ENCODE measurements at places on chromosomes 11 and 22.

DNA sequence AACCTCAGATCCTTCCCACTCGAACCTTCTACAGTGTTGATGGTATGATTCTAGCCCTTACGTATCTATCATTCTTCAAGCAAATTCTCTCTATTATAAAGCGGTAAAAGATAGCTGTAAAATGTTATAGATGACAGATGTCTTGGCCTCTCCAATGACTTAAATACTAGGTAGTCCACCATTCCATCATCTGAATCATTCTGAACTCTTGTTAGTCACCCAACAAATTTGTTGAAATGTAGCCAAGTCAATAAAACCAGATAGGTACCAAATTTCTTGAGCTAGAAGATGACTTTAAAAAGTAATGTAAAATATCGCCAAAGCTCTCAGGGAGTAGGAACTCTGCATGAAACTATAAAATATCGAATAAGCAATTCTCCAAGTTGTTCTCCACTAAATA lies 32.6 kb upstream of the PICALM start:
- peak; percentile 72 for DNase-seq

DNA sequence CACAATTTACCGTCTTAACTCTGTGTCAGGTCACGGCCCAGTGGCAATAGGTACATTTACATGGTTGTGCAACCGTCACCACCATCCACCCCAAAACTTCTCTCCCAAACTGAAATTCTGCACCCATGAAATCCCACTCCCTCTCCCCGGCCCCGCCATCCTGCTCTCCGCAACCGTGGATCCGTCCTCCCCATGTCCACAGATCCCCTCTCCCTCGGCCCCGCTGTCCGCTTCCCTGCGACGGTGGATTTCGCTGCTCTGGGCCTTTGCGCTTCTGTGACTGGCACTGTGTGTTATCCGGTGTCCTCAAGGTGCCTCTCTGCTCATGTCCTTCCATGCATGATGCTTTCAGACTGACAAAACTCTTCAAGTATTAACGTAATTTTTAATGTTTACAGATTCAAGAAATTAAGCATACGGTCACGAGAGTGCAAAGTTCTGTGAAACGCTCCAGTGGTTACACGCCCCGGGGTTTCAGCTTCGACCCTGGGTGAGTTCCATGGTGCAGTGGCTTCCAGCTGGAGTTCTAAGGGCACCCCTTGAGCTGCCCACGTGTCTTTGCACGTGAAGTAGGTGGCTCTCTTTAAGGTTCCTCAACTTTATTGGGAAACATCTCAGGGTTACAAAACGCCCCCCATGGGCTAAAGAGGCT lies 76.4 kb downstream of the KCNQ1 start:
- no peak for DNase-seq

GRCh38 chr22:44964722-44965078 lies 45.1 kb downstream of the PHF21B start:
- no peak for DNase-seq

DNA sequence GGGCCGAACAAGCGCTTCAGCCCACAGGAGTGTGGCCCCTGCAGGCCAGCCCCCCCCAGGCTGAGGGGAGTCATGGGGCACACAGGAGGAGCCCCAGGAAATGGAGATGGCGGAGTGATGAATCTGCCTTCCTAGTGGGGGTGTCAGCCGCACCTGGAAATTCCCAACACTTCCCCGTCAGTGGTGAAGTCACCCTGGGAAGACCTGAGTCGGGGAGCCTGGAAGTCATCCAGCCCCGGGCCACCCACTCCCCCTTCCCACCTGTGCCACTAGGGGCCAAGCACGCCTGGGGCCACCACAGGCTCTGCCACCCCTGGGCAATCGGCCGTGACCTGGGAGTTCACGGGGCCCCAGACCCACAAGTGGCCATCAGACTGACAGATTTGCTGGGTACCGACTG lies 12.6 kb downstream of the WNT7B start:
- DNase-seq: no peak

DNA sequence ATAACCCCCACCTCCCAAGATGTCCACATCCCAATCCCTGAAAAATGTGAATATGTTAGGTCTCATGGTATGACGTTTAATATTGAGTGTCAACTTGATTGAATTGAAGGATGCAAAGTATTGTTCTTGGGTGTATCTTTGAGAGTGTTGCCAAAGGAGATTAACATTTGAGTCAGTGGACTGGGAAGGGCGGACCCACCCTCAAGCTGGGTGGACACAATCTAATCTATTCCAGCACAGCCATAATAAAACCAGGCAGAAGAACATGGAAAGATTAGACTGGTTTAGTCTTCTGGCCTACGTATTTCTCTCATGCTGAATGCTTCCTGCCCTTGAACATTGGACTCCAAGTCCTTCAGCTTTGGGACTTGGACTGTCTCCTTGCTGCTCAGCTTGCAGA lies 315.5 kb downstream of the GUCY1A2 start:
- DNase-seq: no peak

DNA sequence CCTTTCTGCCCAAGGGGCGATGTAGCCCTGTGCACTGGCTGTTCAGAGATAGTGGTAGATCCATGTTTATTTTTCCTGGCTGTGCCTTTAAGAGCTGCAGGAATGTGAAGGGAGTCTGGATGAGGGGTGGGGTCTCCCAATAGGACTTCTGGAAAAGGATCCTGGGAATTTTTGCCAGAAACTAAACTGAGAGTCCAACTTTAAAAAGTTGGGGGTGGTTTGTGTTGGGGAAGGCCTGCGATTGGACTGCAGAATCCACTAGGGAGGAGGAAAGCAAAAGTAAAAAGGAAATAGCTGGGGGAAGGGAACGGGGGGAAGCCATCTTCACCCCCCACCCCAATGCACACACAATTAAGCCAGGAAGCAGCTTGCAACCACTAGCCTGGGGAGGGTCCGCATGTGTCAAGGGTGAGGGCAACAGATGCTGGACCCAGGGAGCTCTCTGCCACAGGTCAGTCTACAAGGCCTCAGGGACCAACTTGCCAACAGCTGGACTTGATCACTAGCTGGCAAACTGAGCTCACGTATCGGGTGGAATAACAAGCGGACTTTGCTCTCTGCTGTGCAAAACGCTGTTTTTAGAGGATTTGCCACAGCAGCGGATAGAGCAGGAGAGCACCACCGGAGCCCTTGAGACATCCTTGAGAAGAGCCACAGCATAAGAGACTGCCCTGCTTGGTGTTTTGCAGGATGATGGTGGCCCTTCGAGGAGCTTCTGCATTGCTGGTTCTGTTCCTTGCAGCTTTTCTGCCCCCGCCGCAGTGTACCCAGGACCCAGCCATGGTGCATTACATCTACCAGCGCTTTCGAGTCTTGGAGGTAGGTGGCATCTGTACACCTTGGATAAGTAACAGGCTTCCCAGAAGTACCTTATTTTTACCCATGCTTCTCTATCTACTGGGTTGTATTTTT lies at the start of gene OLFML1:
Gene OLFML1, plus strand, starts transcription at position 321 of the 912 bp plus-strand sequence. Its CDS starts 370 bp downstream, at position 691.
- DNase-seq: peak; percentile 61

- no peak for DNase-seq
Observed at GRCh38 chr11:18261721-18262120, 4.3 kb upstream of the SAA1 start.

DNA sequence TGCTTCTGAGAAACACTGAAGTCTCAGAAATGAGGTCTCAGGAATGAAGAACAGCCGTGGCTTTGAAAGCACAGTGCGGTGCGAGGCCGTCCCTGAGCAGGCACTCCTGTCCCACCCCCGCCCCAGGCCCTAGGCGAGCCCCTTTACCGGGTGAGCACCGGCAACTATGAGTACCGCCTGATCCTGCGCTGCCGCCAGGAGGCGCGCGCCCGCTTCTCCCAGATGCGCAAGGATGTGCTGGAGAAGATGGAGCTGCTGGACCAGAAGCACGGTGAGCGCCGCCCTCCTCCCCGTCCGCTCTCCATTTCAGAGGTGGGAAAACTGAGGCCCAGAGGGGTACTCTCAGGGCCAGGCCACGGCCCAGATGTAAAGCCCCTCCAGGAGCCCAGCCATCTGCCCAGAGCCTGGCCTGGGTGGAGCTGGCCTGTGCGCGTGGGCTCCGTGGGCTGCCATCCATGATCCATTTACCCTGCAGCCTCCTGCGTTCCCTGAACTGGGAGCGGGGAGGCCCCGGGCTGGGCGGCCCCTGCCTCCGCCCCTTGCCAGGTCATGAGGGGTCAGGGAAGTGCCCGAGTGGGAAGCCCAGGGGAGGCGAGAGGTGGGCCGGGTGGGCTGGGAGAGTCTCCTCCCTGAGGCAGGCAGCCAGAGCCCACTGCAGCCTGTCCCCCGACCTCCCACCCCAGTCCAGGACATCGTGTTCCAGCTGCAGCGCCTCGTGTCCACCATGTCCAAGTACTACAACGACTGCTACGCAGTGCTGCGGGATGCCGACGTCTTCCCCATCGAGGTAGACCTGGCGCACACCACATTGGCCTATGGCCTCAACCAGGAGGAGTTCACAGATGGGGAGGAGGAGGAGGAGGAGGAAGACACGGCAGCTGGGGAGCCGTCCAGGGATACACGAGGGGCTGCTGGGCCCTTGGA lies 9.5 kb downstream of the SLC16A8 start:
- peak; percentile 46 for DNase-seq

GRCh38 chr11:73431396-73431795 lies 55.2 kb downstream of the RELT start:
- DNase-seq: no peak

- no peak for DNase-seq
Observed at GRCh38 chr11:12421386-12421785, 44.0 kb downstream of the PARVA start.

- no peak for DNase-seq
Observed at GRCh38 chr11:87820011-87820410, 355.2 kb downstream of the RAB38 start.

- no peak for DNase-seq
Observed at GRCh38 chr11:119727523-119728151, 1.4 kb downstream of the NECTIN1 start.

- DNase-seq: no peak
Observed at GRCh38 chr22:49699928-49700498, 127.7 kb downstream of the BRD1 start.
